NCI-H460 (cell line): ENCODE measurements at places on chromosomes 7 and 10. TPM values are rescaled to one million over a fixed set of nuclear protein-coding genes. Genes with fewer than 3 reads are reported as not detected.

SLC26A5 gene
- total RNA-seq: not detected in 2 replicates

CSTF2T gene
- total RNA-seq: 22.9 and 24.4 TPM in 2 replicates

- no peak for DNase-seq
Measured at GRCh38 chr10:12556039-12556438, 206.7 kb downstream of the CAMK1D start.

DNA sequence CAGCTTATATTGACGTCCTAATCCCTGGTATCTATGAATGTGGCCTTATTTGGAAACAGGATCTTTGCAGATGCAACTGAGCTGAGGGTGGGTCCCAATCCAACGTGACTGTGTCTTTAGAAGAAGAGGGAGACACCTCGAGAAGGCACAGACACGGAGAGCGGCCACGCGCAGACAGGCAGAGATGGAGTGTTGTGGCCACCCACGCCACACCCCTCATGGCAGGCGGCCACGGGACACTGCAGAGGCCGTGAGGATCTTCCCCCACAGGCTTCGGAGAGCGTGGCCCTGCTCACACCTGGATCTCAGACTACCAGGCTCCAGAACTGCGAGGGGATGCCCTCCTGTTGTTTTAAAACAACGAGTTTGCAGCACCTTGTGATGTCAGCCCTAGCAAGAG, 244.9 kb downstream of the DNAJB6 start:
- no peak for DNase-seq

DNA sequence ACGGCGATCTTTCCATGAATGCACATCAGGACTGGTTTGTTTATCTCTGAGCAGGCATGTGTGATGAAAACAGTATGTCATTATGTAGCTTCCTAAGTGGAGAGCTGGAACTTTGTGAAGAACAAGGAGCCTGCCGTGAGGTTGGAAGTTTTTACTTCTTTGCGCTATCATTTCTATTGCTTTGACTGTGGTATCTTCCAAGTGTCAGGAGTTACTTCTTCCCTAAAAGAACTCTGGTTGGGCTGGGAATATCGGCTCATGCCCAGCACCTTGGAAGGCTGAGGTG, 167.4 kb upstream of the AHR start:
- DNase-seq: peak; percentile 80

DNA sequence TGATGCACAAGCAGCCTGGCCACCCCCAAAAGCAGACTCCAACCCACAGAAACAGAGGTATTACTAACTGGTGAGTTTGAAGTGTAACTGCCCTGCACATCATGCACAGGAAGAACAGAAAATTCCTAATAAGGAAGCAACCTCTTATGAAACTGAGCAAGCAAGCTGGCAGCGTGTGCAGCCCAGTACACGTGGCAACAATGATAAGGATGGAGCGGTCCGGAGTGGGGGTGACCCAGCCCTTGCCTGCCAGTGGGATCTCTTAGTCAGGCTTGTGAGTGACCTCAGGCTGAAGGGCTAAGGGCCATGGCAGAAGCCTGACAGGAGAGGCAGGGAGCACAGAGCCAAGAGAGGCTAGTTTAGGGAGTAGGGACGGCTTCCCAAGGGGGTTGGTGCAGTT, 22.1 kb upstream of the AOAH start:
- no peak for DNase-seq

DNA sequence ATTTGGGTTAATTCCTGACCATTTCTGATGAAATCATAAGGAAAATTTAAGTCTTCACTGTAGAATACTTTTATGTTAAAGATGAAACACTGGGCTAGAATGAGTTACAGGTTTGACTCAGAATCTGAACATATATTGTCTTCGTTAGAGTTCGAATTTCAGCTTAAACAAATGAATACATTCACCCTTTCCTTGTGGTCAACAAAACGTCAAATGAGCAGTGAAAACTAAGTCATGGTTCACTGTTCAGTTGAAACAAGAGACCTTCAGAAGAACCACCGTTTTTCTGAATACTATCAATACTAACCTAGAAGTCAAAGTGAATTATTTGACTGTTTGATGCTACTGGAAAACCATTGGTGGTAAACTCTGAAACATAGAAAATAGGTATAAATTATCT, 235.2 kb upstream of the ZWINT start:
- DNase-seq: no peak

EBF3 gene
- total RNA-seq: not detected in 2 replicates

DNA sequence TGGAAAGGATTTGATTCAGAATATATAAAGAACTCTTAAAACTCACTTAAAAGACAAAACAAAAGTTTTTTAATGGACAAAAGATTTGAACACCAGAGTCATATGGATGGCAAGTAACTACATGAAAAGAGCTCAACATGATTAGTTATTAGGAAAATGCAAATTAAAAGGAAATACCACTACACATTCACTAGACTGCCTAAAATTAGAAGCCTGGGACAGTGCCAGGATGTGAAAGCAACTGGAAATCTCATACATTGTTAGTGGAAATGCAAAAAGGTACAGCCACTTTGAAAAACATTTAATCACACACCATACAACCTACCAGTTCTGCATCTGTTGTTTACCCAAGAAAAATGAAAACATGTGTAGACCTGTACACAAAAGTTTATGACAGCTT, 48.8 kb downstream of the RALA start:
- no peak for DNase-seq

CALHM1 gene
- not detected in 2 replicates for total RNA-seq

DNA sequence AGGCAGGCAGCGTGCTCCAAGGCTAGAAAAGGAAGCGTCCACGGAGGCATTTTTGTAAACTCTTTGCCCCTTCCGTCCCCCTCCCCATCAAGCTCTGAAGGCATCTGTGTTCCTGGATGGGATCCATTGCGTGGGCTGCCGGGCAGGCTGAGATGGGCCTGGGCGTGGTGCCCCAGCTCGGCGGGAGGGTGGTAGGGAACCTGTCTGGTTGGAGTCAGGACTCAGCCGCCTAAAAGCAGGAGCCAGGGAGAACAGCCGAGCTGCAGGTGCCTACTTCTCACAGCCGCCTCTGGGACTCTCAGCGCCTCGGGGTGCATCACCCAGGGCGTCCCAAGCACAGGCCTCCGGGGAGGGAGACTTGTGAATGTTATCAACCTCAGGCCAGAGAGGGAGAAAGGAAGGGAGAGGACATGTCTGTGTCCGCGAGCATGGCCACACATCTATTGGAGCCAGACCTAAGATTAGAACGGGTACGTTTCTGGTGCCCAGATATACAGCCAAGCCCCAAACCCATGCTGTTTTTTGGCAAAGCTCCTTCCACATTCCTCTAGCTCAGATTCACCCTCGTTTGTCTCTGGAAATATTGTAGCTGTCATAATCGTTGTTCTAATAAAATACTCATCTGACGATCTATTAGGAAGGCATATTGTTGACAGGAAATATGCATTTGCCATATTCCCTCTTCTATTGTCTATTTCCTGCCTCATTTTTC, 48.6 kb upstream of the CTBP2 start:
- no peak for DNase-seq

DNA sequence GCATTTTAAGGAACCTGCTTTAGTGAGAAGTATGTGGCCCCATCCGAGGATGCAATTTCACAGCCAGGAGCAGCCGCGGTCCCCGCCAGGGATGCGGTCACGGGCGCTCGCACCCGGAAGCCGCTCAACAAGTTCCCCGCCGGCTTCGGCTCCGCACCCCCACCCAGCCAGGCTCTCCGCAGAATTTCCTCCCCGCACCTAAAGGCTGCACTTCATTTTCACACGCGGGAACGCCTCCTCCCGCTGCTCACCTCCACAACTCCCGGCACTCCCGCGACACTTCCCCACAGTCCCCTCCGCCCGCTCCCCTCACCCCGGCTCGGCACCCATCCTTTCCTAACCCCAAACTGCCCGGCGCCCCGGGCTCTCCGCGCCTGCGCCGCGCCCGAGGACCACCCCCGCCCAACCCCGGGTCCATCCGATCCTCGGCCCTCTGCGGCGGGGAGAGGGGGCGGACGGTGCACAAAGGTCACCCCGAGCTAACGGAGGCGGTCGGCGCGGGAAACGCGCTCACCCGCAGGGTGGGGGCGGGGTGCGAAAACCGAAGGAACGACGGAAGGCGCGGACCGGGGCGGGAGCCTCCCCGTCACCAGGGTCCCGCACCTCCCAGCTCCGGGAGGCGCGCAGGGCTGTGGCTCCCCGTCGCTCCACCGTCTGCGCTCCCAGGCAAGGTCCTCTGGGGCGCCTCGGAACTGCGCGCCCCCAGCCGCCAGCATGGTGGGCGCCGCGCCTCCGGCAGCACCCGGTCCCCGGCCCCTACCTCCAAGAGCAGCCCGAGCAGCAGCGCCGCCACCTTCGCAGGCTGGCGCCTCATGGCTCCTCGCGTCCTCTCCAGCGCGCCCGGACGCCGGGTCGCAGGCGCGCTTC, 558 bp downstream of the VOPP1 start:
- no peak for DNase-seq

DNA sequence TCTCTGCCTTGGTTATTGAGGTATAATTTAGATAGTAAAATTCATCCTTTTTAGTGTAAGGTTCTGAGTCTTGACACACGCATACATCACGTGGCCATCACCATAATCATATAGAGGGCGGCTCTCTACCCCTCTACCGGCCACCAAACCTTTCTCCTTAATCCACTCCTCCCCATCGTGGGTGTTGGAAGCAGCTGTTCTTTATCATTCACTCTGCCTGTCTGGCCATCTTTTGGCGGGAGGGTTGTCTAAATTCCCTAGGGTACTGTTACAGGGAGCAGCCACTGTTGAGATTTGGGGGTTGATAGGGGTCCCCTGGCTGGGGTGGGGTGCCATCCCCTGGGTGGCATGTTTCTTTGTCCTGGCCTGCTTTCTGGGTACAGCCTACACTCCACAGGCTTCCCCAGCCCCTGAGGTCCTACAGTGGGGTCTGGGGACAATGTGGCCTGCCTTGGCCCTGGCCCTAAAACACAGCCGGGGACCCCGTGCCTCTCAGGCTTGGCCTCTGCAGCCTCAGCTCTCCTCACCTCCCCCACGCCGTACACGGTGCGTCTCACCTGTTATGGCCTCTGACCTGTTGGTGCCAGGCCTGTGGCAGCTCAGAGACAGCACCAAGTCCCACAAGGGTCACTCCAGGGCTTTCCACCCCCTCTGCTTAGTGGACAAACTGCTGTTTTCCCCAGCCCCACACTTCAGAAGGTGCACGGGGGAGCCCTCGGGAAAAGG, 17.5 kb downstream of the AMZ1 start:
- DNase-seq: no peak

ZNF783 gene
- total RNA-seq: 3.0 and 3.7 TPM in 2 replicates

DNA sequence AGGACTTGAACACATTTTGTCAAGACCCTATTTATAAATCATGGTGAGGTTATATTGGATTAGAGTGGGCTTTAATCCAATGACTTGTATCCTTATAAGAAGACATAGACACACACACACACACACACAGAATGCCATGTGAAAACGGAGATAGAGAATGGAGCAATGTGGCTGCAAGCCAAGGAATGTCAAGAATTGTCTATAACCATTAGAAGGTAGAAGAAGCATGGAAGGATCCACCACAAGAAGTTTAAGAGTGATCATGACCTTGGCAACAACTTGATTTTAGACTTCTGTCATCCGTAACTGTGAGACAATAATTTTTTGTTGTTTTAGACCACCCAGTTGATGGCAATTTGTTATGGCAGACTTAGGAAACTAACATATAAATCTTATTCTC, 514.2 kb downstream of the TFEC start:
- DNase-seq: no peak

GRCh38 chr7:18540396-18540795, 44.8 kb downstream of the HDAC9 start:
- no peak for DNase-seq

ACTR3C gene
- total RNA-seq: not detected in 2 replicates

TEX47 gene
- total RNA-seq: not detected in 2 replicates

DNA sequence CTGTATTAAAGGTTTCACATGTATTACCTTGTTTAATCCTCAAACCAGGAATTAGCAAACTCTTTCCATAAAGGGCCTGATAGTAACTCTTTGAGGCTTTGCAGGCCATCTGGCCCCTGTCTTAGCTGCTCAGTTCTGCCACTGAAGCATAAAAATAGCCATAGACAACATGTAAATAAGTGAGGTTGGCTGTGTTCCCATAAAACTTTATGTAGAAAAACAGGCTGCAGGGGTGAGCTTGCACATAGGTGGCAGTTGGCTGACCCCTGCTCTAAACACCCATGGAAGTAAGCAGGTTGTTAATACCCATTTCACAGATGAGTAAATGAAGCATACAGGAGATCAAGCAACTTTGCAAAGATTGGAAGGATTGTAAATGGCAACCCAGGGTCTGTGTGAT, 1279.2 kb upstream of the AUTS2 start:
- no peak for DNase-seq

- DNase-seq: peak; percentile 29
Measured at GRCh38 chr10:102644066-102644645, at the start of gene TRIM8. TRIM8 (plus strand) TSS chr10:102644479; CDS start chr10:102644618, 139 bp downstream.

NUTM2B gene
- total RNA-seq: 0.12 and 0.32 TPM in 2 replicates

- no peak for DNase-seq
Measured at GRCh38 chr10:68955355-68955831, 577 bp upstream of the DDX21 start.

DNA sequence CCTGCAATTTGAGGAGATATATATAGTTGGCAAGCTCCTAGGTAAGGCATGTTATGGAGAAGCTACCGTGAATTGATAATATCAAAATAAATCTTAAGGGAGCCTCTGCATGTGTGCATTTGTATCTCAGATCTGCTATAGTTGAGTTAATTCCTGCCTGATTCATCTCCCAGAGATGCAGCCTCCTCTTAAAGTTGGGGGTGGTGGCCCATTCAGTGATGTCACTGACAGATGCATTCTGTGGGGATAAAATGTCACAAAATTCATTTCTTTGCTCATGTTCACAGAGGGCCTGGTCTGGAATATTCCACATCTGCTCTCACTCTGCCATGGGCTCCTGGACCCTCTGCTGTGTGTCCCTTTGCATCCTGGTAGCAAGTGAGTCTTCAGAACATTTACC, 185.8 kb upstream of the PRSS1 start:
- no peak for DNase-seq

DNA sequence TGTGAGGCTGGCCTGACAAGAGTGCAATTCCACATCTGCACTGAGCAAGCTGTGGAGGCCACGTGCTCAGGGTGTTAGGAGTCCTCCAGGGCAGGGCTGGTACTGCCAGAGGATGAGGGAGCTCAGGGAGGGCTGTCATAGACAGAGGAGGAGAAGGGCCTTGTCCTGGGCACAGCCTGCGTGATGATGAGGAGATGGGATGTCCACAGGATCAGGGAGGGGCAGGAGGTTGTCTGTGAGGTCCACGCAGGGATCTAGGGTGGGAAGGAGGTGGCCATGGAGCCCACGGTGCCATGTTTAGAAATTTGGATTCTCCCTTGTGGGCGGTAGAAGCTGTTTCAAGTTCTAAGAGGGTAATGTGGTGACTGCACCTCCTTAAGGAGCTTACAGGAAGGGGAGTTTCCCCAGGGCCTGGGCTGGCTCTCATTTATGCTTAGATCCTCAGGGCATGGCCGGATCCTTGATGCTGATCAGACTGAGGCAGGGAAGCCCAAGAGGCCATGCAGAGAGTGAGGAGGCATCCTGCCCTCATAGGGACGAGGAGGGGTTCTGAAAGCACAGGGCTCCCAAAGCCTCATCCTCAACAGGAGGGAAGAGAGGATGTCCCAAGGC, 30.3 kb downstream of the CHAT start:
- no peak for DNase-seq

DNA sequence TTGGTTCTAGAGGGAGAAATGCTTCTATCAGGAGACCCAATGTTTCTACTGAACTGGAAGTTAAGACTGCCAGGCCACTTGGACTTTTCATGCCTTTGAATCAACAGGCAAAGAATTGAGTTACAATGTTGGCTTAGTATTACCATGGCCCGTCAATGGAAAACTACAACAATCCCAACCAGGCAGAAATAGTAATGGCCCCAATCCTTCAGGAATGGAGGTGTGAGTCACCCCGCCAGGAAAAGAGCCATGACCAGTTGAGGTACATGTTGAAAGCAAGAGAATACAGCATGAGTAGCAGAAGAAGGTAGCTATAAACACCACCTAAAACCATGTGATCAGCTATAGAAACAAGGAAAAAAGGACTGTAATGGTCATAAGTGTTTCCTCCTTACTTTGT, 101.9 kb downstream of the DGKB start:
- DNase-seq: no peak
